Amniotic epithelial cell (primary cell): ENCODE measurements at places on chromosomes 6 and 20.

- DNase-seq, result no peak
Measured at GRCh38 chr6:136341967-136342366, 52.3 kb upstream of the BCLAF1 start.

- no peak for DNase-seq
Measured at GRCh38 chr20:33680686-33681085, 5.5 kb downstream of the E2F1 start.

DNA sequence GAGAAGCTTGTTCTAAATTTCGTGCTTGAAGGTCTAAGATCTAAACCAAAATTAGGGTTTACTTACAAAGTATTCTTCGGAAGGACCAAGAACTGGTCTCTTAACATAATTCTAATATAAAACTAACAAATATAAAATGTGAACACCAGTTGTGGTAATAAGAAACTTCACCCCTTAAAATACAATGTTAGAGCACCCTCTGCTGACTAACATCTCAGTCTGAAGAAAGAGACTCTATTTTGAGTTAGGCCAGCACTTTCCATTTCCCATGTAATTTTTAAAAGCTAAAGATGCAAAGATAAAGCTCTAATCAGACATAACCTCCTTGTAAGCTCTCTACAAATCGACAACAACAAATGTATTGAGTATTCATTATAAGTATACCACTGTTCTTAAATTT lies 24.6 kb downstream of the ATG5 start:
- DNase-seq, result peak; percentile 51

- DNase-seq, result peak; percentile 75
Measured at GRCh38 chr20:51372176-51372803, 170.2 kb downstream of the NFATC2 start.

GRCh38 chr20:1953621-1954020 lies 40.2 kb downstream of the PDYN start:
- DNase-seq, result no peak

GRCh38 chr20:40982415-40983145 lies 46.0 kb upstream of the TOP1 start:
- no peak for DNase-seq

DNA sequence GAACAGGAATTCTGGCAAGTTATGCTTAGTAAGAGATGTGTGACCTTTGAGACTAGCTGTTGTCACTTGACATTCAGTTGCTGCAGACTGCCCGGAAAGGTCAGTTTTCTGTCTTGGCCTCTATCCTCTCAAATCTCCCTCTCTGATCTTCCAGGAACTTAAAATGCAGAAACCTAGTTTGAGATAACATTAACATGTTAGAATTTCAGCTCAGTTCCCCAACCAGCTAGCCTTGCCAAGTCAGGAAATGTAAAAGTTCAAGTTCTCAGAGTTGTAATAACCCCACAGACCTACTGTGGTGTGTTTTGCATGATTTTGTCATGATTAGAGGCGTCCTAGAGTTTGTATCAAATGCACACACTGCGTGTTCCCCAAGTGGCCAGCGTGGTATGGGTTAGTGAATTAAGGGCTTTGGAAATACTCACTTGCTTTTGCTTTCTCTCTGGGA lies 46.6 kb downstream of the DUSP22 start:
- DNase-seq, result no peak

GRCh38 chr6:80165143-80165542 lies 58.7 kb downstream of the BCKDHB start:
- no peak for DNase-seq

DNA sequence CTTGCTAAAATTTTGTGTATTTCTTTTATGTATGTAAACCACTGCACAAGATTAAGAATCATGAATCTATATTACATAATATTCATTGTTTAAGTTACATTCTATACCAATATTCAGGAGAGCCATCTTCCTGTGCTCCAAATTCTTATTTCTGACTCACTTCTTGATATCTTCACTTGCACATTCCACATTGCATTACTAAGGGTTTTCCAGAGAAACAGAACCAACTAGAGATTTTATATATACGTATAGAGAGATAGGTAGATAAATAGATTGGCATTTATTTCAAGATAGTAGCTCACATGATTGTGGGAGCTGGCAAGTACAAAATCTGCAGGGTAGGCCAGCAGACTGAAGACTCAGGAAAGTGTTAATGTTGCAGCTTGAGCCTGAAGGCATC lies 222.2 kb upstream of the PRSS16 start:
- peak; percentile 6 for DNase-seq

GRCh38 chr20:10432079-10432478 lies 1.9 kb downstream of the MKKS start:
- DNase-seq, result peak; percentile 67

- peak; percentile 54 for DNase-seq
Measured at GRCh38 chr6:73308712-73309534, 45.2 kb downstream of the DPPA5 start.

GRCh38 chr6:35729722-35730121 lies 7.1 kb upstream of the ARMC12 start:
- no peak for DNase-seq
